ENCODE measurements at places on chromosomes 1 and 21.

GRCh38 chr1:161497961-161498360, 7.3 kb upstream of the FCGR2A start:
- no peak for DNase-seq

- no peak for DNase-seq
Observed at GRCh38 chr1:35642471-35642955, 1.2 kb upstream of the PSMB2 start.

GRCh38 chr1:207401578-207401977, 52.5 kb upstream of the CR2 start:
- no peak for DNase-seq

DNA sequence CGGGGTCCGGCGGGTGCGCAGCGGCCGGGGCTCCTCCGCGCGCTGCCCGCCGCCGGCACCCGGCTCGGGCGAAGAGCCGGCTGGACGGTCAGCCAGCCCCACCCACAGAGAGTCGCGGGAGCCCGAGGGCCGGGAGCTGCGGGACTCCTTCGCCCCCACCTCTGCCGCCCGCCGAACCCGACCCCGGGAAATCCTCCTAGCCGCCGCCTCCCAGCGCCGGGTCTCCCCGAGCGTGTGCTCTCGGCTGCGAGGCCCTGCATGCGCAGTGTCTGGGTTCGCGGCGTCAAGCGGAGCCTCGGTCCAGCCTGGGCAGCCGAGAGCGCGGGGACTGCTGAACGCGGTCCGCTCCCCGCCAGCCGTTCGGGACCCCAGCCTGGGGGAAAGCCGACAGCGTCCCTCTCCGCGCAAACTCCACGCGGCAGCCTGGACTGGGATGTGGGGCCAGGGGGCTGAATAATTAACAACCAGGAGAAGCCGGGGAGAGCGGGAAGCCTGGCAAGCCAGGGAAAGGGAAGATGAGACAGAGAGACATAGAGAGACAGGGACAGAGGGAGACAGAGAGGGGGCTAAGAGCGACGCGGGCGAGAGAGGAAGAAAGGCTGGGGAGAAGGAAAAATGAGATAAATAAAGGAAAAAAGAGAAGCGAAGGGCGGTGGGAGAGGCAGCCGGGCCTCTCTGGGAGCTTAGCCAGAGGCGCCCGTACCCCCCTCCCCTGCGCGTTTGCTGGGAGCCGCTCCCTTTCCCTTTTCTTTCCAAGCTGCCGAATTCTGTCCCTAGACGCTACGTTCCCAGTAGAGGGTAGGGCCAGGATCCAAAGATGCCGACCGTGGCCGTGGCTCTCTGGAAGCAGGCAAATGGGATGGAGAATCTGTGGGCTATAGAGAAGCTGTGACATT, 64.2 kb downstream of the MEF2D start:
- DNase-seq, result no peak

DNA sequence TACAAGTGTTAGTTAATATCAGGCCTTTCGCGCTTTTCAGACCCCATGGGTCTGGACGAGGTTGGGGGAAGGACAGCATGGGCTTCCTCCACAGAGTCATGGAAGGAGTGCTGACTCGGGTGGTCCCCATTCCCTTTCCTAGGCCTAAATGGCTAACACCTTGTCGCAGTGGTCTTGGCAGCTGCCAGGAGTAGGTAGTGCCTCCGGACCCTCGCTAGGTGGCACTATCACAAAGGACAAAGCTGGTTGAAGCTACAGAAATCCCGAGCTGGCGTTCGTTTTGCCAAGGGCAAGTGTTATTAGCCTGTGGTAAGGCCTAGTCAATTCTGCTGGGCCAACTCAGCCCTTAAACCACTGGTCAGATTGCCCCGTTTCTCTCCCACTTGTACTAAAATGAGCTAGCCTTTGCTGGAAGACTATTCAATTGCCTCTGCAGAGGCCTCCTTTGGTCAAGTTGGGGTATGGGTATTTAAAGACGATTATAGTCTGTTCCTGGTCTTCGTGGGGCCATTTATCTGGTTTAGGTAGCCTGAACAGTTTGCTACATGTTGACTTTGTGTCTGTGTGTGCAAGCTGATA, 1.1 kb upstream of the UBE2Q1 start:
- DNase-seq, result peak; percentile 55

- DNase-seq, result no peak
Observed at GRCh38 chr1:30520476-30520875, 202.9 kb downstream of the MATN1 start.

- no peak for DNase-seq
Observed at GRCh38 chr1:54259546-54260140, 59.7 kb downstream of the MRPL37 start.

GRCh38 chr21:36773117-36773516, 74.2 kb downstream of the SIM2 start:
- DNase-seq, result no peak

DNA sequence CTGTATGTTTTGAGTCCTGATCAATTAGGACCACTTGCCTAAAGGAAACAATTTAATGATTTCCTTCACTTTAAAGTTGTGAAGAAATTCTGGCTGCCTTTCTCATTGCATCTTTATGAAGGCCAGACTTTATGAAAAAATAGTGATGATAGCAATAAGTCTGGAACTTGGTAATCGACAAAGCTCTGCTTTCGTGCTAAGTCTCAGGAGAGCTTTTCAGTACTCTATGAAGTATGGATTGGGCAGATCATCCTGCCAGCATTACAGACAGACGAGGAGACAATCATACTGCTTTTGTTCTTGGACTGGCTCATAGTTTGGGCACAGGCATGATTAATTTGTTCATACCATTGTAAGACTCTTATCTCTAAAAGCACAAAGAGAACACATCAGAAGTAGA, 45.5 kb upstream of the KCNJ15 start:
- DNase-seq, result no peak

- DNase-seq, result no peak
Observed at GRCh38 chr1:3717715-3718601, 34.3 kb upstream of the CCDC27 start.

All from stimulated activated CD8-positive, alpha-beta memory T cell treated with anti-CD3 and anti-CD28 coated beads, Interleukin-15, amount 100 ng/mL, for 4 hours (primary cell).